ENCODE measurements at places on chromosomes 3 and 15.

- no peak for DNase-seq
Observed at GRCh38 chr3:193762657-193763056, 169.6 kb downstream of the OPA1 start.

GRCh38 chr3:194350726-194351071, 429 bp downstream of the CPN2 start:
- DNase-seq: no peak

DNA sequence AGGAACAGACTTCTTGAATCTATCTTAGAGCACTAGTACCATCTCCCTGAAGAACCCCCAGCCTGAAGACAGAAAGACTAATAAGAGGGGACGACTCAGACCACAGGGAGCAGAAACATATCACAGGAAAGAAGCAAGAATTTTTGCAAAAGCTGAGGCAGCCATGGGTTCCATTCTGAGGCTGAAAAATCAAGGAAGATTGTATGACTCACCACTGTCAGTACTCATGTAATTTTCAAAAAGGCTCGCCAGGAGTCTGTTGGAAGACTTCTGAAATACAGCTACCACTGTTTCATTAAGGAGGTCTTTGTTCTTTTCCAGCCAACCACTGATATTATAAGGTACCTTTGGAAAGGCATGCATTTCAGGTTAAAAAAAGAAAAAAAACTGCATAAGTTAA, 47.5 kb downstream of the MYH15 start:
- no peak for DNase-seq

- no peak for DNase-seq
Observed at GRCh38 chr3:10383850-10384248, 62.9 kb upstream of the SEC13 start.

GRCh38 chr3:192494174-192494573, 233.2 kb downstream of the FGF12 start:
- DNase-seq: peak; percentile 56

DNA sequence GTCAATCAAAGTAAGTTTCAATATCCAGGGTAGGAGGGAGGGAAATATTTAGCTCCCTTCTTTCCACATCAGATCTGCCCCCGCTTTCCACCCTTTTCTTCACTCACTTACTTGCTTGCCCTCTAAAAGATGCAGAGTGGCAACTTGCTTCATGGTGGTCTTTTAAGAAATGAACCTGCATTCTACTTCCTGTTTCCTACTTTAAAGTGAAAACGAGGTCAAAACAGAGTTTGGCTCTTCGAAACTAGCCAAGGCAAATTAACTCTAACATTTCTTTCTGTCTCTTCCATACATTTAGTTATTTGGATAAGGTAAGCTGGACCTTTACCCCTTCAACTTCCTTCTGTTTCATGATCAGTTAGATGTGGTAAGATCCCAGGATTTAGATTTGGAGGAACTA, 34.2 kb upstream of the PEX5L start:
- no peak for DNase-seq

DNA sequence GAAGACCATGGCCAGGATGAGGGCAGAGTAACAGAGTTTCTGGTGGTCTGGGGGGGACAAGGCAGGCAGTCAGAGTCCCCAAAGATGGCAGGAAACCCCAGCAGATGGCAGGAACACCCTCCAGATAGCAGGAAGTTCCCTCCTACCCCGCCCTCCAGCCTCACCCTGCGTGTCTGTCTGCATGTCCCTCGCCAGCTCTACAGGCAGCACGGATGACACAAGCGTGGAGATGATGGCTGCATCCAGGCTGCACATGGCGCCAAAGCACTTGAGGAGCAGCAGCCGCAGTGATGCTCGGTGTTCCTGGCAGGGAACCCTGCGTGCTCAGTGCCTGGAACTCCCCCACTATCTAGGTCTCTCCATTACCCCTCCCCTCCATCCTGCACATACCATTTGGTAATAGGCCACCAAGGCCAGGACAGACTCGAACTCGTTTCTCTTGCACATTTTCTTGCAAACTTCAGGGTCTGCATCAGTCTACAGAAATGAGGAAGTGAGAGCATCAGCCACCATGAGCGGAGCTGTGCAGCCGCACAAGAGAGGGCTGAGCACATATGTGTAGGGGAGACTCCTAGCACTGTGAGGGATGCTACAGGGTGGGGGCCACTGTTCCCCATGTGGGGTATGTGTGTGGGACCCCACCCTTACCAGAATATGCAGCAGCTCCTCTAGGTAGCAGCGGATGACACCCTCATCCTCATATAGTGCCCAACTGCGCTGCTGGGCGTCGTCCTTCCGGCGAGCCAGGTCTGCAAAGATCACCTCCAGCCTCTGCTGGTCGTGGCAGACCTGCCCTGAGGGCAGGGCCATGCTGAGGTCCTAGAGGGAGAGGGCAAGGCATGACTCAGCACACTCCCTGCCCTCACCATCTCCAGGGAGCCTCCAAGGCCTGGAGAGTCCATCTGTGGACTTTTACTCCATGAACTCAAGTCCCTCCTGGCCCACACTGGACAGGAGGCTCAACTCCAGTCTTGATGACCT, 6.0 kb downstream of the NCKIPSD start:
- no peak for DNase-seq

GRCh38 chr15:94453227-94453988, 222.0 kb downstream of the MCTP2 start:
- DNase-seq: no peak

GRCh38 chr15:93985176-93985575, 246.2 kb upstream of the MCTP2 start:
- DNase-seq: no peak

- no peak for DNase-seq
Observed at GRCh38 chr15:40879609-40880008, 5.6 kb upstream of the RHOV start.

- DNase-seq: no peak
Observed at GRCh38 chr3:138289260-138289659, 40.4 kb downstream of the NME9 start.

GRCh38 chr15:60511351-60512031, 32.5 kb upstream of the ICE2 start:
- DNase-seq: no peak

- DNase-seq: no peak
Observed at GRCh38 chr15:73647259-73648013, 14.2 kb upstream of the NPTN start.
